ENCODE measurements at places on chromosomes 5 and 9.

DNA sequence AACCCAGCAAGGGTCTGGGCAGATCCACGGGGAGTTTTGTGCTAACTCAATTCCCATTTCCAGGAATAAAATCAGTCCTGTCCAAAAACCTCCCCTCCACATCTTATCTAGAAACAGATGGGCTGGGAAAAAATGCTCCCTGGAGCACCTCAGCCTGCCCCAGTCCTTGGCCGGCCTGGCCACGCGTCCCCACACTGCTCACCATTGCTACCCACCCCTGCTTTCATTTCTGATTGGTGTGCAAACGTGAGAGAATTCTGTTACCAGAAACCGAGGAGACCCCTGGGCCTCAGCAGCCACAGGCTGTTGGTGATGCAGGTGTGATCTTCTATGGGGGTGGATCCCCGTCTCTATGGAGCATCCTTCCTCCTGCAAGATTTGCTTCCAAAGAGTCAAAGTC, 38.0 kb upstream of the OLFM1 start:
- no peak for DNase-seq

DNA sequence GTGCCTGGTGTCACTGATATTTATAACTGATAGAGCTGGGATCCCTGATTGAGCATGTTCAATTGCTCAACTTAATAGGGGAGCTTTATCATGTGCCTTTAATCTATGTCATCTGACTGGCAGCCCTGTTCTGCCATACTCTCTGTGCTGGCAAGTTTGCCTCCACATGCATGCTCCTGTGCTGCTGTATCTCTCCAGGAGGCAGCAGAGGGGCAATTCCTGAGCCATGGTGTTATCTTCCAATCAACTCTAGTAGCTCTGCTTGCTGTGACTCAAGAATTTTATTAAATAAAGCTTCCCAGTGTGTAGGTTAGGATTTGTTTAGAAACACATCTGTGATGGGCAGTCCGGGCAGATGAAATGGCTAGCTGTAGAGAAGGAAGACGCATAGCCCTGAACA, 642.0 kb downstream of the KIF4B start:
- no peak for DNase-seq

GRCh38 chr9:136629001-136629878, 33.5 kb upstream of the EGFL7 start:
- DNase-seq, result no peak

DNA sequence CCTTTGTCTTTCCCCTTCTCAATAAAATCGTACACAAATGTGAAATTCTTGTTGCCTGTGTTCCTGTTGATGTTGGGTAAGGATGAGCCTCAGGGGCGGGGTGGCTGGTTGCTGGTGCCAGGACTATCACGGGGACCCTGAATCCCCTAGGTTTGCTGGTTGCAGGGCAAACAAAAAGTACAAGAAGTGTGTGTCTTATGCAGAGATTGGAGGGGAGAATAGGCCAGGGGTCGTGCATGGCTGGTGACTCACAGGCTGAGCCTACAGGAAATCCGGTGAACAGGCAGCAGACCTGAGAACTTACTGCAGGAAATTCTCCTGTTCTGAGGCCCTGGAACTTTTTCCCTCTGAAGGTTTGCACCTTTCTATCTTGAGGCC, 5.5 kb downstream of the ANXA2R start:
- peak; percentile 84 for DNase-seq

- DNase-seq, result no peak
These were observed 53.9 kb downstream of the TRIO start for GRCh38 chr5:14197056-14197455.

All from fibroblast of skin of right biceps (primary cell).